ENCODE measurements at places on chromosomes 11 and 22. TPM values are rescaled to one million over a fixed set of nuclear protein-coding genes. Genes with fewer than 3 reads are reported as not detected.
A peak's percentile ranks its signal among the peaks of the same experiment; 100 is the strongest.

The SLC17A6 gene
- not detected for total RNA-seq

The ETS1 gene
- 713 TPM for total RNA-seq

- DNase-seq: no peak
These were observed 138.1 kb downstream of the SBF2 start for GRCh38 chr11:10155793-10156490.

The MDK gene
- 12.8 TPM for total RNA-seq

The PIH1D2 gene
- 0.36 TPM for total RNA-seq

GRCh38 chr11:19777377-19778102, 64.9 kb downstream of the NAV2 start:
- peak; percentile 15 for DNase-seq

The TRIM49 gene
- not detected for total RNA-seq

- no peak for DNase-seq
These were observed 5.1 kb upstream of the TRMU start for GRCh38 chr22:46330426-46330825.

The PAMR1 gene
- total RNA-seq: not detected

DNA sequence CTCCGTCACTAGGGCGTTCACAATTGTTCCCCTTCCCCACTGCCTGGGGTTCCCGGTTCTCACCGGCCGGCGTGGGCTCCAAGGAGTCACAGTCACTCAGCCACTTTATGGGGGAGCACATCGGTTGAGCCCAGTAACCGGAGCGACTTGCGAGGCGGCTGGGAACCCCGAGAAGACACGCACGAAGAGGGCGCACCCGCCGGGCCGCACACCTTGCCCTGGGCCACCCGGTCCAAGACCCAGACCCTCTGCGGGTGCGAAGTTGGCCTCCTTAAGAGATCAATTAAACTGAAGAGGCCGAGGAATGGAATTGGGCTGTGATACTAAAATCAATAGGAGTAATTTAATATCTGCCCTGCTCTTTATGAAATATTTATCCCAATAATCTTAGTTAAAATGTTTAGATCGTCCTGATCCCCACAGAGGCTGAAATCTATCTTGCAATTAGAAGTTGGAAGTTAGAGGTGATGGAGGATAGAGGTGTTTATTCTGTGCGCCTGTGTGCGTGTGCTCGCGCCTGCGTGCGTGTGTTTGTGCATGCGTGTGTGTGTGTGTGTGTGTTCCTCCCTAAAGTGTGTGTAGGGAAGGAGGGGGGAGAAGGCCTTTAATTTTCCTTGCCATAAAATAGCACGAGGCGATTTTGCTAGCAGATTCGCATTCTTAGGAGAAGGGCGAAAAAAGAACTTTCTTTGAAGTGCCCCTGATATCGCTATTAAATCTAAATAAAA, 954 bp upstream of the MN1 start:
- DNase-seq: no peak

GRCh38 chr22:32903507-32903906, 102.0 kb downstream of the TIMP3 start:
- no peak for DNase-seq

- no peak for DNase-seq
These were observed 28.3 kb upstream of the SOX10 start for GRCh38 chr22:38012604-38013072.

- no peak for DNase-seq
These were observed 2.8 kb downstream of the MAP3K11 start for GRCh38 chr11:65611028-65611757.

DNA sequence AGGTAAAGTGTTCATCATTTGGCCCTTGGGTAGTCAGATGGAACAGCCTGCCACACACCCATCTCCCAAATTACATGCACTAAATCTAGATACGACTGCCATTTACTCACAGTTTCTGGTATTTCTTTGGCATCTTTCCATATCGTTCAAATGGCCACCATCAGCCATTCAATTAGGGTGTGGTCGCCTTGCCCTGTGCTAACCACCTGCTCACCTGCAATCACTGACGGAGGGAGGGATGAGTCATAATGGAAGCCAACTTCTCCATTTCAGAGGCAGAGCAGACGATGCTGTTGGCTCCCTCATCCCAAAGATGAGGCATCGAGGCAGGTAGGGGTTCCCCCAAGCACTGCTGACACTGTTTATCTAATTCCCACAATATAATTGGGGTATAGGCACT, 14.6 kb downstream of the MS4A6A start:
- no peak for DNase-seq

GRCh38 chr22:23261900-23262450, 81.7 kb downstream of the BCR start:
- DNase-seq: no peak

GRCh38 chr11:69832561-69833413, 13.6 kb upstream of the FGF3 start:
- no peak for DNase-seq

DNA sequence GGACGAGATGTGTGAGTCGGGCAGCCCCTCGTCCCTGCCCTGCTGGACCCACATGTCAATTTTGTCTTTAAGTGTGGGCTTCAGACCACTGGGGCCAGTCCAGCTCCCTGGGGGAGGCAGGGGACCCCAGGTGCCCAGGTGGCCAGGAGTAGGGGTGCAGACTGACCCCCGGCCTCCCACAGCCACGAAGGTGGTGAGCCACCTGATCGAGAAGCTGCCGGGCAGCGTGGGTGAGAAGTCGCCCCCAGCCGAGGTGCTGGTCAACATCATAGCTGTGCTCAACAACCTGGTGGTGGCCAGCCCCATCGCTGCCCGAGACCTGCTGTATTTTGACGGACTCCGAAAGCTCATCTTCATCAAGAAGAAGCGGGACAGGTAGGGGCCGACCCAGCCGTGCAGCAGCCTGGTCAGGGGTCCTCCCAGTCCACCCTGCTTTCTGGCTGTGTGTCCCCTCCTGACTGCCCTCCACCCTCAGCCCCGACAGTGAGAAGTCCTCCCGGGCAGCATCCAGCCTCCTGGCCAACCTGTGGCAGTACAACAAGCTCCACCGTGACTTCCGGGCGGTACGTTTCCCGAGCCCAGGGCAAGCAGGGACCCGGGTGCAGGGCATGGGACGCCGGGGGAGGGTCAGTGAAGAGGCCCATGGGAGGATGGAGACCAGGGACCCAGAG, 9.9 kb downstream of the PKP3 start:
- no peak for DNase-seq

The TPBGL gene
- 0.07 TPM for total RNA-seq
